Activated CD4-positive, alpha-beta T cell treated with anti-CD3 and anti-CD28 coated beads, Interleukin-2, amount 50 U/mL, for 1 hour (primary cell): ENCODE measurements at places on chromosomes 13 and 19.

DNA sequence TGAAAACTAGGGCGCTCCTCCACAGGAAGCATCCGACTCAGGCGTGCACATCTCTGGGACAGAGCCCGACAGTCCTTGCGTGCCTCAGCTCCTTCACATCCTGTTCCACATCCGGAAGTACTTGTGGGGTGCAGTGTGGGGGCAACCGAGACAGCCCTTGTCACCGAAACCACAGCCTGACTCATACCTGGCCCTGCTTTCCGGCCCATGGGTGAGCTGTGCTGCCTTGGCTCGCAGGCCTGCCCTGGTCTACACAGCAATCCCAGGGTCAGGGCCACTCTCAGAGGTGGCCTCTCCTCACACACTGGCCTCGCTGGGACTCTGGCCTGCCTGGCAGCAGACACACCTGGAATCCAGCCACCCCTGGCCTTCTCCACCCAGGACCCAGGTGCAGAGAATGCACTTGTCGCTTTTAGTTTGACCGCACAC lies 100.4 kb downstream of the STK24 start:
- peak; percentile 80 for DNase-seq

DNA sequence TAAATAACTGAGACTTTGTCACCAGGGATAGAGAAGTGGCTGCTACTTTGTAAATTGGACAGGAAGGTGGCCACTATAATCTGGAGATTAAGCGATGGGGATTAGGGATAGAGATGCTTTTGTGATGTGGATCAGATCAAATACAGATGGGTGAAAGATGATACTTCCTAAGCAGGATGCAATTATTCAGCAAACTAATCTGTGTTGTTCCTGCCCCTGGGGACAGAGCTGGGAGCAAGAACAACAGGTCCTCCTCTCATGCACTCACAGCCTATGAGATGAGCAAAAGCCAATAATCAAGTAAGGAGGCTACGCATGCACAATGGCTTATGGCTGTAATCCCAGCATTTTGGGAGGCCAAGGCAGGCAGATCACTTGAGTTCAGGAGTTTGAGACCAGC lies 4.6 kb downstream of the RGL3 start:
- DNase-seq = no peak

DNA sequence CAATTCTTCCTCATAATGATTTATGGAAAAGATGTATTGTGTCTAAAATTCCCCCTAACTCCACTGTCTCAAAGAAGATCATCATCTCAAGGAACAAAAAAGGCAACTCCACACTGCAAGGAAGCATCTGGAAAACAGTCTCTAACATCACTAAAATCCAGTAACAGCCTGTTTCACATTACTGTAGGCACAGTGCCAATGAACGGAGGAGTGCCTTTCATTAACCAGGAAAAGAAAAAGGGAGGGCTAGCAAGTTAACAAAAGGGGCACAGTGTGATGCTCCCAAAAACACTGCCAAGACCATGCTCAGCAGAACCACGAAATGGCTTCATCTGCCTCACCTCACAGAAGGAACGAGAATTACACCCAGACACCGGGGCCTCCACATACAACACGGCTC lies 8.5 kb downstream of the TMTC4 start:
- DNase-seq = no peak

GRCh38 chr13:43405457-43405856 lies 381.3 kb downstream of the ENOX1 start:
- no peak for DNase-seq

- no peak for DNase-seq
These were observed 1423.8 kb upstream of the MIR17HG start for GRCh38 chr13:89923736-89924135.

GRCh38 chr13:58667096-58667495 lies 1035.6 kb downstream of the PCDH17 start:
- no peak for DNase-seq
